H1 (cell line): ENCODE measurements at places on chromosomes 13 and 19.
A peak's percentile ranks its signal among the peaks of the same experiment; 100 is the strongest.

DNA sequence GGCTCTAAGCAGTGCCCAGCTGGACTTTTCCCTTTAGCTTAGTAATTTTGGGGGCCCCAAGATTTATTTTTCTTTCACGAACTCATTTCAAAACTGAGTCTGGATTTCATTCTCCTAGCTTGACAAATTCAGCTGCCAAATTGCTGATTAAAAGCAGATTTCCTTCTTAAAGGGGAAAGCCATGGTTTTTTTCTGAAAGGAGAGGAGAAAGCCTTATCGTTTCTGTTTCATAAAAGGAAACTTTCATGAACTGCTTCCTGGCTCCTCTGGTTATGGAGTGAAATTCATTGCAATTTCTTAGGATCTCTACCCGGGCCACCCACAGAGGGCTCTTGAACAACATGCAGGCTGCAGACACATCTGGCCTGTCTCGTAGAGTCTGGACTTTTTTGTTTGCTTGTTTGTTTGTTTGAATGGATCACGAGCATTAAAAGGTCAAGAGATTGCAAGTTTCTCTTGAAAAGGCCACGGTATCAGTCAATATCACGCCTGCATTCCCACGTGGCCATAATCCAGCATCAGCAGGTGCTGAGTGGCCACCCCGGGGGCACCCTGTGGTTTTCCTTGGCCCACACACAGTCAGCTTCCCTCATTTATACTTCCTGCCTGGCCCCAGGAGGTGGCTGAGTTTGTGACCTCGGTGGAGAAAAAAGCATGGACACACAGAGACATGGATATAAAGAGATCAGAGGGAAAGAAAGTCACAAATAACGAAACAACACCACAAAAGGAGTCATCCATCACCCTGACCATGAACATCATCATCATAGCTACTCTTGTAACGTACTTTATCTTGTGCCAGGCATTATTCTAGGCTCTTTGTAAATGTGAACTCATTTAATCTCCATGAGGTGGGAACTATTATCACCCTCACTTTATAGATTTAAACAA, 10.5 kb upstream of the KLK4 start:
- DNase-seq, result peak; percentile 48

GRCh38 chr13:50250401-50250800, 235.2 kb downstream of the KCNRG start:
- no peak for DNase-seq

DNA sequence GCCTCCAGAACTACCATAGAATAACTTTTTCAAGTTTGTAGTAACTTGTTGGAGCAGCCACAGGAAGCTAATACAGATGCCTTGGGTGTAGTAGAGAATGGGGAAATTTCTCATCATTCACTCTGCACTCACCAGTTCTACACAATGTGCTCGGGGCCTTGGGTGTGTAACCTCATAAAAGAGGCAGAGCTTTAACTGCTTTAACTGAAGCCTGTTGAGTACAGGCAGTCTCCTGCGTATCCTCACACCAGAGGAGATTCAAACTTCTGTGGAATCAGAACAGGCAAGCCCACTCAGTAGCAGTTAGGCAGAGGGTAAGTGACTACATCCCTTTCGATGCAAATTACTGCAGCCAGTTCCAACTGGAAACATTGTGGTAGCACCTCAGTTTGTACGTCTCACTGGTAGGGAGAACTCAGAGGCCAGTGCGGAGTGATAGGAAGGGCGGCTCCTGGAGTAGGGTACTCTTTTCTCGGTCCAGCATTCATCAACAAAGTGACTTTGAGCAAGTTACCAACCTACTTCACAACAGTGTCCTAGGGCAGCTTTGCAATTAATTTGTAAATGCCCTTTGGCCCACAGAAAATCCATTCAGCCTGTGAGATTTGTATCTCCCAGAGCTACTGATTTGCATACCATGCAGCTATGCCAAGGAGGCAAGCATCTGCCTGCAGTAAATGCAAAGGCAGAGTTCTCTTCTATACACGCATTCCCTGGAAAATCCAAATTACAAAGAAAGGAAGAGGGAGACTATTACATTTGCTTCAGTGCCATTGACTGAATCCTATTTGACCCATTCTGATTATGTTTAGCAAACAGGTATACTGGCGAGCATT, 904.3 kb downstream of the DIAPH3 start:
- DNase-seq, result no peak

DNA sequence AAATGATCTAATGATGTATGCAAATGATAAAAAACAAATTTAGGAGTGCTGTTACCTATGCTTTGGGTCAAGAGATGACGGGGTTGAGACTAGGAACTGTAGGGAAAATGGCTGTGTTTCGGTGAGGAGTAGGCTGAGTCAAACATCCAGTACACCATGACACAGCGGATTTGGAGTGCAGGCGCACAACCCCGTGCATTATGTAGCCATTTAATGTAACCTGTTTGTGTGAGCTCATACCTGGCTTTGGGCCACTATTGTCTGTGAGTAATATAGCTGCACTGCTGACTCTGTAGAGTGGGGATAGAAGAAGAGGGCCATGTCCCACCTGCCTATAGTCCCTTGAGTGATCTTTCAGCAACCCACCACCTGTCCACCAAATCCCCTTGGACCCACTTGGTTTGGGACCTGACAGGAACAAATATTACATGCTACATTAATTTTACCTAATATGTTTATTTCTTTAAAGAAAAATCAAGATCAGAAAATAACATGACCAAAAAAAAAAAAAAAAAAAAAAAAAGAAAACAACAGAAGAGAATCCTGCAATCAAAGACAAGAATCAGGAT, 95.5 kb upstream of the KLHL1 start:
- no peak for DNase-seq

DNA sequence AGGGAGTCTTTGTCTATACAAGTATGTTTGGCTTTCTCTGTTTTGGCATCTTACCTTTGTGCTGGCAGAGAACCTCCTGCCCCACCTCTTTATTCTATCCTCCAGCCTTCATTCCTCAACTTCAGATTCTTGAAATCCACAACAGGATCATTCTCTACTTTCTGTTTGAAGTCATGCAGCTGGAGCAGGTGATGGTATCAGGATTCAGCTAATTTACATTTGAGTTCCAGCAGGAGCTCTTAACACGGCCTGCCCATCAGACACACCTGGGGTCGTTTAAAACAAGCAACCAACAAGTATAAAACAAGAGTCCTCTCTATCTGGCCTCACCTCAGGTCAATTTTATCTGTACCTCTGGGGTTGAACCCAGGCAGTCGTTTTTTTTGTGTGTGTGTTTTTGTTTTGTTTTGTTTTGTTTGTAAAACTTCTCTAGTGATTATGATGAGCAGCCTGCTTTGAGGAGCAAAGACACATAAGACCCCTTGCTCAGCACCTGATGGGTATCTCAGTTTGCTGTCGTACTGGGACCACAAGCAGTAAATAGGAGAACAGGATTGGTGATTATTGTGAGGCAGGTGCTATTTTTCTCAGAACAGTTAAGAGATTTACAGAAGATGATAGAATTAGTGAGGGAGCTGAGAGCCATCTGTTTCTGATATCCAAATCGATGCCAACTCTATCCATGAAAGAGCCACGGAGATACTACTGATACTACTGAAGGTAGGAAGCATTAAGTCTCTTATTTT, 78.4 kb downstream of the GPC6 start:
- no peak for DNase-seq

- DNase-seq, result no peak
These were observed 1052.0 kb downstream of the DIAPH3 start for GRCh38 chr13:59111751-59112171.

GRCh38 chr19:30879736-30880135, 469.5 kb downstream of the TSHZ3 start:
- DNase-seq, result no peak

DNA sequence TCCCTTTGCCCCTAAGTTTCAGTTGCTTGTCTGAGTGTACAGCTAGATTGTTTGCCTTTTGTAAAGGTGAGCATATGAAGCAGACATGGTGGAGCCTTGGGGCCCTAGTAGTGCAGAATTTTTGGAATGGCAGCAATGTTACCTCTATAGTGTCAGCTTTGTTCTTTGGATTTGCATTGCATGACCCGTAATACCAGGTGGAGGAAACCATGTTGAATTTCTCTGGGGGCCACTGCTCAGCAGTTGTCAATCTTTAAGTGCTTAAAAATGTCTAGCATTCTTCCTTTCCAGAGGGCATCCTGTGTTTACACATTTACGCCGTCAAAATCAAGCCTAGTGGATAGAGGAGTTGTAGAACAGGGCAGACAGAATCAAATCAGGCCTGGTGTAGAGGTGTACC, 303.3 kb downstream of the ATP8A2 start:
- no peak for DNase-seq

DNA sequence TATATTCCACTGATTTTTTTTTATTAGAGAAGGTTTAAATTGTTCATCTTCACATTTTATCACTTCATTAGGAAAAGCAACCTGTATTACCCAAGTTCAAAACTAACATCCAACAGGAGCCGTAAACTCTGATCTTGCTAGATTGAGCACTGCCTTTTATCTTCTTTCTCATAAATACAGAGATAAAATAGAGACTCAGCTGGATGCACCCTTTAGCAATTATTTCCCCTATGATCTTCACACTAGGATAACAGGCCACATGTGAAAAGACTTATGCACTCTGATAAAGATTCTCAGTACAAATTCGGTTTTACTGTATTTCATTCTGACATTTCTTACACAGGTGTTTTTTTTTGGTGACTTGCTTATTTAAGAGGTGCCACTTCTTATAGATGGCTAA, 2438.2 kb upstream of the PCDH20 start:
- no peak for DNase-seq

- DNase-seq, result no peak
These were observed 341.1 kb downstream of the ENOX1 start for GRCh38 chr13:43445668-43446067.

GRCh38 chr19:33422369-33423180, 49.1 kb downstream of the CEBPG start:
- no peak for DNase-seq

DNA sequence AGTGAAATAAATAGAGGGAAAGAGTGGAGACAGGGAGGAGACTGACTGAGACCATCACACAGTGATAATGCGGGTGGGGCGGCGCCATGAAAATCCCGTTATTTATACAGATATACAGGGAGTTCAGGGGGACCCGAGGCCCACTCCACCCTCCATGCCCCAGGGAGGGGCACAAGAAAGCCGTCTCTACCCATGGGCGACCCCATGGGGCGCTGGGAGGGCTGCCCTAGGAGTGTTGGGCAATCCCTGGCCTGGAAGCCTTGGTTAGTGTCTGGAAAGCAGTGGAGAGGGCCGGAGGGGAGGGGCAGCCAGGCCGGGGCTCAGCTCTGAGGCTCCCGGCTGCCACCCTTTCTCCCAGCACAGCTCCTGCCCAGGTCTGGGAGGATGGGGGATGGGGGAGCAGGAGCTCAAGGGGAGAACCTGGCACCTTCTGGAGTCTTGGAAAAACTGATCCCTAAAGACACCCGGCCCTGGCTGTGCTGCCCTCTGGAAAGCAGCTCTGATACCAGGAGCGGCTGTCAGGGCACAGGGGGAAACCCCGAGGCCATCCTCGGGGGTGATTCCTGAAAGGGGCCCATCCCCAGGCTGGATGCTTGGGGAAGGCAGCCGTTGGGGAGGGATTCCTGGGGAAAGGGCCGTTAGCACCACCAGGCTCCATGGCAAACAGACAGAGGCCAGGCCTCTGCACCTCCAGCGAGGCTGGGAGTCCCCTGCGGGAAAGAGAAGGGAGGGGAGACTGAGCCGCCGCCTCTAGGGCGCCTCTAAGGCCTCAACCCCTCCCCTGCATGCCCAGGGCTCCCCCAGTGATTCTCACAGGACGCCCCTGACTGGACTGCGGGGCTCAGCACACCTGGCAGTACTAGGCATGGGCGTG, 3.0 kb upstream of the PRKD2 start:
- no peak for DNase-seq

DNA sequence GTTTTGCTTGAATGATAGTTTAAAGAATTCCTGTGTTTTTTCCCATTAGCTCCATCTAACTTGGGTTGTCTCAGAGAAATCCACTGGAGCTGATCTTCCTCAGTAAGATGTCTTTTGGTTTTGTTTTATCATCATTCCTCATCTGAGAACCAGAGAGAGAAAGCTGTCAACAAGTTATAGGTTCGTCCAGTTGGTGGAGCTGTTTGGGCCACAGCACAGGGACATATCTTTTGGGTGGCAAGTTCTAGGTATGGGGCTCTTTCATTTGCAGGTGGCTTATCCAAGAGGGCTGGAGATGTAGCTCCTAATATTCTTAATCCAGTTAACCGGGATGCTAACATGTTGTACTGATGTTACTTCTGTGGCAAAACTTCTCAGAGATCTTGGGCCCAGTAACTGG, 174.2 kb downstream of the KCNRG start:
- DNase-seq, result no peak

- no peak for DNase-seq
These were observed 677.4 kb upstream of the SLITRK6 start for GRCh38 chr13:86476656-86477055.

DNA sequence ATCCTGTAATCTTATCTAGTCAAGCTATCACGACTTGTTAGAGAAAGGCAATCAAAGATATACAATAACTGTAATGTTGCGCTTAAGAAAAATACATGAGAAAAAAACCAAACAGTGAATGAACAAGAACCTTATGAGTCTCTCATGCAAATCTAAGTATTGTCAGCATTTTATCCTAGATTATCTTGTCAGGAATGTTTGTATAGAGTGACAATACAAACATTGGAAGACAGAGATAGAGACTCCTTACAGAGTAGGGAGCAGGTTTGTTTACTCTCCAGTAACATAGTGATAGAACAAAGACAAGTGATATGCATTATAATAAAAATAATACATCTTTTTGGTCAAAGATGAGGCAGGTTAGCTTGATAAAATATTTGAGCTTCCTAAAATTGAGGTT, 444.8 kb downstream of the SLITRK5 start:
- DNase-seq, result no peak

- no peak for DNase-seq
These were observed 7.3 kb upstream of the DGKH start for GRCh38 chr13:42041011-42041683.

- no peak for DNase-seq
These were observed 135.7 kb downstream of the DIAPH3 start for GRCh38 chr13:60028021-60028420.

GRCh38 chr19:42226886-42227285, 6.8 kb downstream of the ZNF526 start:
- DNase-seq, result no peak

- no peak for DNase-seq
These were observed 27.1 kb downstream of the OLFM2 start for GRCh38 chr19:9909251-9909650.

DNA sequence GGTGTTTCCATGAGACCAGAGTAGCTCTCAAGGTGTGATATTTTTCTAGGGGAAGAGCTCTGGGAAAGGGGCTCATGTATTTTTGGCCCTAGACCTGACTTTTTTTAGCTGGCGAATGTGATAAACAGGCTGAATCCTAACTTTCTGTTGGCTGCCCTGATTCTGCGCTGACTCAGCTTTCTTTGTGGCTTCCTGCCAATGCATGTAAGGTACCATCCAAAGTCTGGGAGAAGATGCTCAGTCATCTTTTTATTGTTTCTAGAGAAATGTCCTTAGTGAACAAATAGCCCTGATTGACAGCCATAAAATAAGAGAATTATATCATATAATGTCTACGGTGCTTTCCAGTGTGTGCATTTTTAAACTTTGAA, 113.6 kb upstream of the MBNL2 start:
- no peak for DNase-seq
